ENCODE measurements at places on chromosomes 3 and 15.

- DNase-seq: no peak
Observed at GRCh38 chr3:18113417-18113816, 311.7 kb downstream of the SATB1 start.

DNA sequence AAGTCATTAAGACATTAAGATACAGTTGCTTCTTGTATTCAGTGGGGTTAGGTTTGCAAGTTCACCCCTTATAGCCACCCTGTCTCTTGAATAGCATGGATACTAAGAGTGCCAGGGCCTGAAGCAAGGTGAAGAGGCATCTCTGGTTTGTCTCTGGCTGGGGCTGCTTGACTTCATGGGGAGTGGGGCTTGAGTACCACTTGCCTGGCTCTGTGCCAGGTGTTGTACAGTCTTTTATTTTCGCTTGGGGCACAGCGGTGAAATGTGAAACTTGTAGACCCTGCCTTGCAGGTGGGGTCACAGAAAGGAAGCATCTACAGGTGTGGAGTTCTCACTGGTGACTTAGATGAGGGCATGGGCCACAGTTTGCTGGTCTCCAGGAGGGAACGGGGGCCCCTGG, 152.1 kb downstream of the PDE8A start:
- no peak for DNase-seq

- DNase-seq: no peak
Observed at GRCh38 chr15:70083418-70083817, 14.3 kb downstream of the TLE3 start.

DNA sequence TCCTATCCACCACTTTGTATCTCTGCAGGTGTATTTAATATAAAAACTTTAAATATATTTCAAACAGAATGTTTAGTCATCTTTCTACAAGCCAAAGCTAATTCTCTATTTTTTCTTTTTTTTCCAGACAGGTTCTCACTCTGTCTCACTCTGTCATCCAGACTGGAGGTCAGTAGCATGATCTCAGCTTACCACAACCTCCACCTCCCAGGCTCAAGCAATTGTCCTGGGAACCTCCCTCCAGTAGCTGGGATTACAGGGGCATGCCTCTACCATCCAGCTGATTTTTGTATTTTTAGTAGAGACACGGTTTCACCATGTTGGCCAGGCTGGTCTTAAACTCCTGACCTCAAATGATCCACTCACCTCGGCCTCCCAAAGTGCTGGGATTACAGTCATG, 202.6 kb downstream of the VGLL3 start:
- no peak for DNase-seq

- DNase-seq: no peak
Observed at GRCh38 chr3:25480811-25481210, 52.7 kb downstream of the RARB start.

- no peak for DNase-seq
Observed at GRCh38 chr3:124156866-124157712, 165.2 kb upstream of the ROPN1 start.

- no peak for DNase-seq
Observed at GRCh38 chr3:192063570-192063969, 602.6 kb downstream of the PYDC2 start.
